ENCODE measurements at places on chromosomes 6 and 20.
A peak's percentile ranks its signal among the peaks of the same experiment; 100 is the strongest.

DNA sequence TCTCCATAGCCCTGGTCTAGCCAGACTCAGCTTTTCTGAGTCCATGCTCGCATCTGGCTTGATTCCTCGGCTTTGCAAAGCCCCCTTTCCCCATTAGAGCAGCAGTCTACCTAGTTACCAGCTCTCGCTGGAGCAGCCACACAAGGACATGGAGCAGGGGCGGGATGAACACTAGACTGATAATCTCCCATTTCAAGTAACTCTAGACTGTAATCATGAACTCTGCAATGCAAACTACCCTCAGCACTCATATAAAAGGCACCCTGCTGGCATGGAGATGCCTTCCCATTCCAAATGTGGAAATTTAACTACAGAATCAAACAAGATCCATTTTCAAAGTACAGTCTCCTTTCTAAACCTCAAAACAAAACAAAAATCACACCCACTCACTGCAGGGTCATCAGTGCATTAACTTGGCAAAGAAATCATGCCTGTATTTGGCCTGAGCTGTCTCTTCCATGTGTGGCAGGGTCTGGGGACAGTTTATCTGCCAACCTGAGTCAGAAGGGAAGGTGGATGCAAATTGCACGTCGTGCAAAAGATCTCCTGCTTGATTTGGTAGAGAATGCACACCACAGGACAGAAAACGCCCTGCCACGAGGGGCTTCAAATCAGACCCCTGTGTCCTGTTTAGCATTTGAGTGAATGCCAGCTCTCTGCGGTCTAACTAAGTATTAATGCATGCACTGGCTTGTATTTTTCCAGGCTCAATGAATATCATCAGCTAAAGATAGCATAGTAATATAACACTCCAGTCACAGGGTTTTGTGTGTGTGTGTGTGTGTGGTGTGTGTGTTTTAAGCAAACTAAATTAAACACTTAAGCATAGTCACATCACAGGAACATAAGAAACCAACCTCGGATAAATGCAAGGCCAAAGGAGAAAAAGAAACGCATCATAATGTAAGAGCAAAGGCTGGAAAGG, 85.3 kb downstream of the MYLK4 start:
- DNase-seq = no peak

- no peak for DNase-seq
Measured at GRCh38 chr6:162862462-162862861, 134.7 kb downstream of the PACRG start.

DNA sequence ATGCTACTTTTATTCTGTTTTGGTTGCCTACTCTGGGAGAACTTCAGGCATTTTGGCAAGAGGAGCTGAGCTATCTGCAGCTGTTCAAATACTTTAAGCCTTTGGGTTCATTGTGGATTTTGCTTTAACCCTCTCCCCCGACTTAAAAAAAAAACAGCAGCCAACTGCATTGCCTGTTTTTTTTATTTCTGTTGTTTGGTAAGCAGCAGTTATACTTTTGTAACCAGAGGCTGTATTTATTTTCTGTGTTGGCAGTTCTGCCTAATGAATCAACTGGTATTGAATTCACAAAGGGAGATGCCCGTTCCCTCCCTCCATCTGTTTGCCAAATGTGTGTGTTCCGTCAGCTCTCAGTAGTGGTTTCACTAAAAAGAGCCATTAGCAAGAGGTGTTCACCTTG, 484.0 kb downstream of the UTRN start:
- no peak for DNase-seq

GRCh38 chr6:16403831-16404230, 165.4 kb downstream of the GMPR start:
- peak; percentile 33 for DNase-seq

GRCh38 chr6:99912657-99913056, 81.4 kb downstream of the MCHR2 start:
- DNase-seq = no peak

GRCh38 chr6:156851454-156851921, 74.3 kb downstream of the ARID1B start:
- DNase-seq = no peak

GRCh38 chr6:116192786-116193185, 61.1 kb downstream of the TSPYL4 start:
- no peak for DNase-seq

DNA sequence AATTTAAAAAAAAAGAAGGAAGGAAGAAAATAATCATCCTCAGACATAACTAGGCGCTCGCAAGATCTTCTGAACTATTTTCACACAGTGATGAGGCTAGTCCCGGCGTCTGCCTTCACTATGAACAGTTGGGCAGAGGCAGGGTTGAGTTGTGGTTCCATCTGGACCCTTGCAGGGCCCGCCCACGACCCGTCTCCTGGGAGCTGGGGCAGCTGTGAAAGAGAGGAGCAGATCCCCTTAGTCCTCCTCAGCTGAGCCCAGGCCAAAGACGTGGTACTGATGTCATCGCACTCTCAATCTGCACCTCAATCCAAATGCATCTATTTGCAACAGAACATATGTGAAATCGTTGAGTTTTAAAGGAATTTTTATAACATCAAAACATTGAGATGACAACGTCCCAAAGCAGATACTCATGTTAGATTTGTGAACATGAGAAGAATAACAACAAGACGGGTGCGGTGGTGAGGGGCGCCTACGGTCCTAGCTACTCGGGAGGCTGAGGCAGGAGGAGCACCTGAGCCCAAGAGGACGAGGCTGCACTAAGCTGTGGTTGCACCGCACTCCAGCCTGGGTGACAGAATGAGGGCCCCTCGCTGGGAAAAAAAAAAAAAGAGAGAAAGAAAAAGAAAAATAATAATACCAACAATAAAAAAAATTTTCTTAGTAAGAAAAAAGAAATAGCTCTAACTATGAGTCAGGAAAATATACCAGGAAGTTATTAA, 15.3 kb downstream of the TCFL5 start:
- no peak for DNase-seq

- no peak for DNase-seq
Measured at GRCh38 chr6:56850626-56851025, 104.3 kb upstream of the BEND6 start.

DNA sequence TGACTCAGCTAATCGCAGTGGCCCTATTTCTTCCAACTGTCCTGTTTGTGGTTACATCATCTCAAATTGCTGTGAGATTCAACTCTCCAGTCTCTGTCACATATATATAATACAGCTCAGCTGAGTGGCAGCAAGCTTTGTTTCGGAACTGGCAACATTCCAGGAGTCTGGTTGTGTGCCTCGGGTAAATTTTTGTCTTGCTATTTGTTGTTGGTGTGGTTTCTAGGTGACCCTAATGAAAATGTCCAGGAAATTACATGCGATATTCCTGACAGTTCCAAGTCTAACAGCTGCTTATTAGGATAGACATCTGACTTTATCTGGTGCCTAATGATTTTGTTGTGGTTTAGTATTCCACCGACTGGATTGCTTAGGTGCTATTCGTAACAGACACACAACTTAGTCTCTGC, 581.8 kb downstream of the CD109 start:
- peak; percentile 51 for DNase-seq

GRCh38 chr6:1894954-1895353, 285.2 kb downstream of the FOXC1 start:
- no peak for DNase-seq

GRCh38 chr20:50565871-50566270, 55.7 kb downstream of the PTPN1 start:
- no peak for DNase-seq

DNA sequence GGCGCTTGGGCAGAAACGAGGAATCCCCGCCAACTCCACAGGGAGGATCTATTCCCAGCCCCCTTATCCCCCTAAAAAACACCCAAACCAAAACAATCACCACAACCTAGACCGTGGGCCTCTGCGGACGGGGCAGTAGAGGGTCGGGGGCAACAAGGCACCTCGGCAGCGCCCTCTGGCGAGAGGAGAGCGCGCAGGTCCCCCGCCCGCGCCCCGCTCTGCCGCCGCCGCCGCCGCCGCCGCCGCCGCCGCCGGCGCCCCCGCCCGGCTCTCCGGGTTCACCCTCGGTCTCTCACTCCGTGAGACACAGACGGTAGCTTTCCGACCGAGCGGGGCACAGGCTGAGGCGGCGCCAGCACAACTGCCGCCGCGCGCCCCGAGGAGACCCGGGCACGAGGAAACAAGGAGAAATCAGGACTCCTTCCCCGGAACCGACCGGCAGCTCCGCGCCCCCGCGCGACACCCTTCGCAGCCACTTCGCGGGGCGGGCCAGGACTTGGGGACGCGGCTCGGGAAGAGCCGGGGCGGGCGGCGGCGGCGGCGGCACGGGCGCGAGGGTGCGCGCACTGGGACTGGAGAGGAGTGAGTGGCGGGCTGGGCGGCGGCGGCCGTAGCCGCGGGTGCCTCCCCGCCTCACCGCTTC, at the start of gene SLC35F1:
TSS of gene SLC35F1 (plus strand) at position 307 of the 643 bp plus-strand sequence.
- no peak for DNase-seq

- no peak for DNase-seq
Measured at GRCh38 chr6:13834790-13835189, 20.4 kb upstream of the MCUR1 start.

GRCh38 chr6:121694389-121694788, 258.9 kb downstream of the GJA1 start:
- DNase-seq = peak; percentile 31

GRCh38 chr6:169407325-169407724, 153.7 kb upstream of the THBS2 start:
- no peak for DNase-seq

DNA sequence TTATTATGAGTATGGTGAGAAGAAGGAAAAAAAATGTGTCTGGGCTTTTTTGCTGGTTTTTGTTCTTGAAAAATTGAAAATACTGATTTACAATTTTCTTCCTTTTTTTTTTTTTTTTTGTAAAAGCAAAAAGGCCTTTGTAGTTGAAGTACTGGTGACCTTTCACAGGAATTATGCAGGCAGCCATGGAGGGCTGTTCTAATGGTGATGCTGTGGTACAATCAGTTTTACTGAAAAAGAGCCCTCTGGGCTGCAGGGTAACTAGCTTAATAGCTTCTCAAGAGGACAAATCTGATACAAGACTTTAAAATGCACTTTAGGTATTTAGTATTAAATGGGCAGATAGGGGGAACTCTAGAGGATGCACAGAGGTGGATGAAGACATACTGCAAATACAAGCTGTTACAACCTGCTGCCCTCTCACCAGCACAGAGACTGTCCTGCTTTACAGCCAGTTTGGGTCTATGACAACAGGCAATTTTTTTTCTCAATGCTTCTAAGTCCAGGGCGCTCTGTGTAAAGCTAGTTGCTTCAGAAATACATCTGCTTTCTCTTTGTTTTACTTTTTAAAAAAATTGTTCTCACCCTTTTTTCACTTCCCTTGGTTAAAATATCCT, 61.6 kb upstream of the HS3ST5 start:
- DNase-seq = no peak

- DNase-seq = no peak
Measured at GRCh38 chr6:166987930-166988329, 11.3 kb upstream of the CEP43 start.

- DNase-seq = peak; percentile 34
Measured at GRCh38 chr6:8029243-8029870, 34.8 kb downstream of the BLOC1S5 start.

DNA sequence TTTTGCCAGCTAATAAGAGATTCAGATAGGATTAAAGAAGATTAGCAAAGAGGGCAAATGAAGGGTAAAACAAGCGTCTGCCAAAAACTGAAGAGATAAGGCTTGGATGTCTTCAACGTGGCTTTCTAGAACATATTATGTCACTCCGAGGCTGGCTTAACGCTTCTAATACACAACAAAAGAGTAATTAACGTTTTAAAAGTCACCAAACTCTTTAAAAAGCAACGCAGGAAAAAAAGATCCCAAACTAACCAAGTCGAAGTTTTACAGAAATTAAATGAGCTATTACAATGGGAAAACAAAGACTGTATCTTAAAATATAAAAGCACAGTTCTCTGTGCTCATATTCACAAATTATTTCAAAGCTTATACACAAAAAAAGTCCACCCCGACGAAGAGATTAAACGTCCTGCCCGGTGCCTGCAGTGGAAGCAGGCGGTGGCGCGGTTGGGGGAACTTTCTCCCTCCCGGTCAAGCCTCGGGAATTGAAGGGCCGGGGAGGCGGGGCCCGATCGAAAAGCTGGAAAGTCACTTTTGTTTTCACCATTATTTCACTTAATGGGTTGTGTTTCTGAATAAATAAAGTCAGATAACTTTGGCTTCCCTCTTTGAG, 1.2 kb downstream of the MAK start:
- DNase-seq = peak; percentile 4

DNA sequence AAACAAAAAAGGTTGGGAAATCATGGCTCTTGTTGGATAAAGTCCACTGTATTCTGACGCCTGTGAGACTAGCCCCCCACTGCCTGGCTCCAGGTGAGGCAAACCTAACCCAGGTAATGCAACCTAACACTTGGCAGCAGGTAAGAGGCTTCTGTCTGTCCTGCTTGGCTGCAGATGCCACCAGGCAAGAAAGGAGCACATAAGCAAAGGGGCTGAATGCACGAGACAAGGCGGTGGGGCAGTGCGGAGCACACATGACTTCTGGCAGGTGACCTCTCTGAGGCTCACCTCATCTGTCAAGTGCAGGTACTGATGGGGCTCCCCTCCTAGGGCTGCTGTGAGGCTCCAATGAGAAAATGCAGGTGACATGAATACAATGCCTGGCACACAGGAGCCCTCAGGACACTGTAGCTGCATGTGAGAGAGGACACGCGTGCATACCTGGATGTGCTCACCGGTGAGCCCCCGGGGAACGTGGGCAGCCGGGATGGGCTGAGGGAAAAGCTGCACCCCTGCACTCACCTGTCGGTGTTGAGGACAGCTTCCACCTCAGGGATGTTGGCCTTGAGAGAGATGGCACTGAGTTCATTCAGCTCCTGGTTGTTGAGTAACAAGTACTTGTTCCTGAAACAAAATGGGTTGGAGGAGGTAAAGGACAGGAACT, 54.1 kb downstream of the MYH7B start:
- no peak for DNase-seq

- no peak for DNase-seq
Measured at GRCh38 chr6:105014954-105015353, 58.0 kb downstream of the LIN28B start.

DNA sequence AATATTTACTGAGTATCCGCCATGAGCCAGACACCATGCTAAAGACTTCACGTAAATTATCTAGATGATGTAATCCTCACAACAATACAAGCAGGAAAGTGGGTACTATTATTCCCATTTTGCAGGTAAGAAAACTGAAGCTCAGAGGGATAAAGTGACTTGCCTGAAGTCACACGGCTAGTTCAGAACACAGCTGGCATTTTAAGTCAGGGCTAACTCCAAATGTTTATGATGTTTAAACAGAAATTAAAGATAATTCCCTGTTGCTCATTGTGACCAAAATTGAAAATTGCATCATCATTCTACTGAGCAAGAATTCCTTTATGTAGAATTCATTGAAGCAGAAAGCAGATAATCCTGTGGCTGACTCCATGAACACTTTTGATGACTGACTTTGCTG, 71.3 kb upstream of the STXBP5 start:
- peak; percentile 68 for DNase-seq

Data from fibroblast of pulmonary artery (primary cell).